ENCODE measurements at places on chromosomes 12 and 14.

DNA sequence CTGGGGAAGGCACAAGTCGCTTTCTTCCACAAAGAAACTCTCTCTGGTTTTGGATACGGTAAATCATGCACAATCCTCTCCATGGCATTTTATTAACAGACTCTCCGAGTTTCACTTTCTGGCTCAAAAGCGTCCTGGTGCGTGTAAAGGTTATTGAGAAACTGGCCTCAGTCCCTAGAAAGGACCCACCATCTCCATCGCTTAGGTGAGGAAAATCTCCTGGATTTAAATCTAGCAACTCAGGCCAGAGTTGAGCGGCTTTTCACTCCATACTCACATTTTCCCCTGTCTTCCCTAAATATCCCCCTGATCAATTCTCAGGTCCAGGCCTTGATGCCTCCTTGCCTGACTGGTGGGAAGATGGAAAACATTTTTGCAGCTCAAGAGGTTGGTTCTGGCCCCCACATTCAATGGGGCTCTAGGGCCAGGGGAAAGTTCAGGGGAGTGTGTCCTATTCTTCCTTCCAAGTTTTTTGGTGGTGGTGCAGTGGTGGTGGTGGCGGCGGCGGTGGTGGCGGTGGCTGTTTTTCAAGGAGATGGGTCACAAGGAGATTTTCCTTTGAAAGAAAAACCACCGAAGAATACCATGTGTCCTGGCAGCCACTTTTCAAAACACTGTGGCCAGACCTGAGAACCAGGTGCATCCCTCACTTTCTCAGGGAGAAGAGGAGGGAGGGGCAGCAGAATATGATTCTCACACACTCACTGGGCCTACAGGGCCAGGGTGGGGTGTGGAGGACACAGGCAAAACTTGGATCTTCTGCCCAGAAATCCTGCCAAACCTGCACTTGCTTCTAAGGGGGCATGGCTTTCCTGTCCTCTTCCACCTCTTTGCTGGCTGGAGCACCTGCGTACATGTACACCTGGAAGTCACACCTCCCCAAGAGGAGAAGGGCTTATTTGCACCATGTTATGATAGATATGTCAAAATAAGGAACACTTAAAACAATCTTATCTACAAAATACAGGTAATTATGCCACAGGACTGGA lies 46.7 kb upstream of the PNMA1 start:
- no peak for DNase-seq

GRCh38 chr14:54147282-54147681 lies 190.7 kb upstream of the BMP4 start:
- no peak for DNase-seq

DNA sequence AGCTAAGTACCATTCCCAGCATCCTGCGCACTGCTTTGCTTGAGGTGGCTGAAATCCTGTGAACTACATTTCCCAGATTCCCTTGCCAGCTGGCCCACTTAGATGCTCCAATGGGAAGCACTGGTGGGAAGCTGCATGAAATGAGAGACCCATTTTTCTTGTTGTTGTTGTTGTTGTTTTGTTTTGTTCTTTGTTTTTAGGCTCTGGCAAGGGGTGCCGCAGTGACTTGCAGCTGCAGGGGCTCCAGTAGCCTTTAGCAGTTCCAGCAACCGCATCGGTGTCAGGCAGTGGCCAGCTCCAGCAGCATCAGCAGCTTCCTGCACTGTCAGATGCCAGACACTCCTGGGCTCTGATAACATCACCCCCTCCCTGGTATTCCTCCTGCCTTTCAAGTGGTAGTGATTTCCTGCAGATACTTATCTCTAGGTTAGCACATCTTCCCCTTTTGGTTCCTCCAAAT lies 8.8 kb upstream of the EGLN3 start:
- DNase-seq, result no peak

GRCh38 chr12:6852651-6853354 lies 853 bp downstream of the USP5 start:
- DNase-seq, result peak; percentile 80

- DNase-seq, result no peak
These were observed 95.6 kb upstream of the NRXN3 start for GRCh38 chr14:78074561-78074960.

- DNase-seq, result no peak
These were observed 352.3 kb upstream of the OR4E1 start for GRCh38 chr14:22025879-22026278.

- no peak for DNase-seq
These were observed 54.2 kb upstream of the BCL11B start for GRCh38 chr14:99326041-99326710.

GRCh38 chr12:99035803-99036202 lies 390.7 kb downstream of the APAF1 start:
- no peak for DNase-seq

DNA sequence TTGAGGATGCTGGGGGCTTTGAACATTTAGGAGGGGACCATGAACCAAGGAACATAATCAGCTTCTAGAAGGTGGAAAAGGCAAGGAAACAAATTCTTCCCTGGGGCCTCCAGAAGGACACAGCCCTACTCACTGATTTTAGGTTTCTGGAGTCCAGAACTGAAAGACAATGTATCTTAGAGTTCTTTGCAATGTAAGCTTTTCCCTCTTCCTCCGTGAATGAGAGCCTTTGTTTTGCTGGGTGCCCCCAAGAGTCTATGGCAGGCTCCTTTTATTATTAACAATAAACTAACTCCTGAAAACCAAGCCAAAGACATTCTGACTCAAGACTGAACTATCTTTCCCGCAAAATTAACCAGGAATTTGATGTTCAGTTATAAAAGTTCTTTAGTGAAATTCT lies 204.1 kb downstream of the STXBP6 start:
- DNase-seq, result no peak

DNA sequence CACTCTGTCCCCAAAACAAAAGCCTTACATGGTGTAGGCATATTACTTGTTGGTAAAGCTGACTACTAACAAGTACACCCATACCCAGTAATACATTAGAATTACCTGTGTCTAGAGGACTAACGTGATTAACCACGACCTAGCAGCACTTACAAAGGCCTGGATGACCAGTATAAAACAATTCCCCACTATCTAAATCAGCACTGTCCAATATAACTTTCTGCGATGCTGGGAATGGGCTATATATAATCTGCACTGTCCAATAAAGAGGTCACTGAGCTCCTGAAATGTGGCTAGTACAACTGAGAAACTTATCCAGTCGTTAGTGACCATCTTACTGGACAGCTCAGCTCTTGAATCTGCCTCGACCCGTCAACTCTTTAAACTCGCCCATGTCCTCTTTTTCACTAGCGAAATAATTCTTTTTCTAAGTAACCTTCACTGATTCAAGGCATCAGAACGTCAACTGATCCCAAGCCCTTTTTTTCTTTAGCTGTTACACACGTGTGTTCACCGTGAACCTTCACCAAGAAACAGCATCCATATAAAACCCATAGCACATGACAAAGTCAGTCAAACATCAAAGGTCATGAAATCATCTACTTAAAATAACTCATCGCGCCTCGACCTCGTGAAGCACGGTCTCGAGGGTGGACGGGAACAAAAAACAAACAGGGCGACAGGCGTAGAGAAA lies 905 bp upstream of the CIPC start:
- no peak for DNase-seq

GRCh38 chr12:11623382-11623781 lies 26.1 kb upstream of the ETV6 start:
- DNase-seq, result no peak

DNA sequence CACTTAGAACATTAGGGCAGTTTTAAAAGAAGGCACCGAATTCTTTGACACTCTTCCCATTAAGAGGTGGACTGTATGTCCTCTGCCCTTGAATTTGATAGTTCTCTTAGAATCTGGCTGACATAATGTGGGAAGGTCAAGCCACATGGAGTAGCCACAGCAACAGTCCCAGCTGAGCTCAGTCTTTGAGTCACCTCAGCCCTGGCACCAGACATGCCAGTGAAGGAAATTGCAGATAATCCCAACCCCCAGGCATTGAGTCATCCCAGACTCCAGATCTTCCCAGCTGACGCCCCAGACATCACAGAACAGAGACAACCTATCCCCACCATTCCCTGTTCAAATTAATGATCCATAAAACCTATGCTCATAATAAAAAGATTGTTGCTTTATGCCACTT lies 83.4 kb downstream of the GTF2A1 start:
- DNase-seq, result no peak

- peak; percentile 30 for DNase-seq
These were observed 24.3 kb downstream of the DDX24 start for GRCh38 chr14:94056579-94057308.

- no peak for DNase-seq
These were observed 116.4 kb downstream of the PPHLN1 start for GRCh38 chr12:42442311-42442759.

GRCh38 chr12:89451841-89452251 lies 72.8 kb downstream of the GALNT4 start:
- DNase-seq, result no peak

GRCh38 chr14:103146141-103146709 lies 23.0 kb downstream of the TNFAIP2 start:
- DNase-seq, result no peak

- DNase-seq, result no peak
These were observed 2.7 kb downstream of the ARL6IP4 start for GRCh38 chr12:122982963-122983788.

DNA sequence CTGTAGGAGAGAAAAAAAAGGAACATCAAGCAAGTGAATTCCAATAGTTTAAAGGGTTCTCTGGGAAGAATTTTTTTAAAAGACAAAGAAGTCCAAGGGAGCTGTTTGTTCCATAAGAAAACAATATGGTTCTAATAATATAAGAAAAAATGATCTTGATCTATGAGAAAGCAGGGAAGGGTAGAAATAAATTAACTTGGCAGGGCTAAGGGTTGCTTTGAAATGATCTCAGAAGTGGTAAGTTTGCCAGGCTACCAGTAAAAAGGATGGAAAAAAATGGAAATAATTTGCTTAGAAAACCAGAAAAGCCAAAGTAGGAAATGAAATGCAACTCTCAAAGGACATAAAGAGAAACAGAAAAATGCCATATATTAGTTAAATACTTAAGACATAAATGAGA lies 41.7 kb upstream of the EMP1 start:
- no peak for DNase-seq

- no peak for DNase-seq
These were observed 11.4 kb upstream of the NID2 start for GRCh38 chr14:52080158-52080800.

GRCh38 chr14:50229681-50230080 lies 1.7 kb downstream of the SOS2 start:
- DNase-seq, result no peak

DNA sequence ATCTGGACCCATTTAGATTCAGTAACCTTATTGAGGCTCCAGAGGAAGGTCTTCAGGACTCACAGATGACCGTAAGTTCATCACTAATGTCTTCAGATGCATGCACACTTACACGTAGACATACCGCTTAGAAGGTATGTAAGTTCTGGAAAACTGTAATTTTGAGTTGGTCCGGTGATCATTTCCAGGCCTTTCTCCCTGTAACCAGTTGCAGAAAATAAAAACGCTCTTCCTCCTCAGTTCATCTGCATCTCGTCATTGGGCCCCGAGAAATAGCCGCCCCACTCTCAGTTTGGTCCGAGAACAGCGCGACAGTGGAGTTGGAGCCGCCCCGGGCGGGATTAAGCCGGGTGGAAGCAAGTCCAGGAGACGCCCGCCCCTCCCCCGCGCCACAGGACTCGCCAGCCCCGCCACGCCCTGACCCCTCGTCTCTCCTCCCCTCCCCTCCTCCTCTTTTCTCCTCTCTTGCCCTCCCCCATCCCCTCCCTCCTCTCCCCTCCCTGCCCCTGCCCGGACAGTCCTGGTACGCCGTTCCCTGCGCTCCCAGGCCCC lies 83.7 kb downstream of the TNFAIP2 start:
- DNase-seq, result no peak

GRCh38 chr14:104882325-104882973 lies 17.4 kb downstream of the CEP170B start:
- no peak for DNase-seq

- peak; percentile 86 for DNase-seq
These were observed at the start of gene ZNF605 for GRCh38 chr12:132956011-132956788. Gene ZNF605, minus strand, starts transcription at chr12:132956306. Its CDS starts 10,671 bp downstream, at chr12:132945635.

DNA sequence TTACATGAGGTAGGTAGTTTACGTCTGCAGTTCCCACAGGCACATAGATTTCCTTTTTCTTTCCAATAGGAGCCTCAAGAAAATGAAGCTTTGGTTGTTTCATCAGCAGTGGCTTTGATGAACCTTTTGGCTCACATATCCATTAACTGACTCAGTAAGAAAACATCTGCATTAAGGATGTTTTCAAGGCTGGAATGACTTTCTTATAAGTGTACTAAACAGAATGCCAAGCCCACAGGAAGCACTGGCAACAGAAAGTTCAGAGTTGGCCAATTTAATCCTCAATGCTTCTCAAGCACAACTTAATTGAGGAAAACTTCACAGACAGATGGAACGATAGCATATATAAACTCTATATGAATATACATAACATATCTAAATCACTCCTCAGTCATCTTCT lies 63.5 kb downstream of the ST8SIA1 start:
- DNase-seq, result no peak

GRCh38 chr12:94169966-94170689 lies 21.8 kb downstream of the PLXNC1 start:
- no peak for DNase-seq

DNA sequence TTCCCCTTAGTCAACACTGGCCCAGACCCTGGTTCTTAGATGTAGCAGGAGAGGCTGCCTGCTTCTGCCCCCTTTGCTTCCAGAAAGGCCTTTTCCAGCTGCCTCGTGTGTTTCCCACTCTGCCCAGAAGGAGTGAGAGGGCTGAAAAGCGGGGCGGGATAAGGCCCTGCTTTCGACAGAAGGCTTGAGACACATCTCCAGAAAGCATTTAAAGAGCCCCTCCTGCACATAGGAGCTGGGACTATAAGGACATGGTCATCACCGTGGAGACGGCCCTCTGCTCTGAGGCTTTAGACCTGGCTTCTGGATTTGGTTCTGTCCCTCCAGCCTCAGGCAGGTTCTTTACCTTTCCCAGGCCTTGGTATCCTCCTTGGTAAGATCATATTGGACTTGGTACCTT lies 11.9 kb downstream of the CALM1 start:
- no peak for DNase-seq

GRCh38 chr14:70595443-70596185 lies 4.8 kb downstream of the MED6 start:
- DNase-seq, result no peak

DNA sequence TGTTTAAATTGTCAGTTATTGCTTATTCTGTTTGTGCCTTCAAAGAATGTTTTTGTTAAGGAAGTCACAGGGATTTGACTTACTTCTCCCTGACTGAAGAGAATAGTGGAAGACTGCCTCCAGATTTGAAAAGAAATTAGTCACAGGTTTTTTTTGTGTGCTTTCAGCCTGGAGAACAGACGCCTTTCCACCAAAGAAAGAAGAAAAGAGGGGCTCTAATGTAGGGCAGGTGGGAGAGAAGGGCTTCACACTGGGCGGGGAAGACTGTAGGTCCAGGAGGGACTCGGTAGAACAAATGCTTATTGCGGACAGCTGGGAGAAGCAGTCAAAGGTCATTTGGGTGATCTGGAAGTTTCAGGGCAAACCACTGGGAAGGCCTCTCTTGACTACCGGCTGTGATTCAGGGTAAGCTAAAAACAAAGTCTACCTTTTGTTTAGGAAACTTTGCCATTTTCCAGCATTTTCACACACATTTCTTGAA lies 76.8 kb downstream of the SAMD4A start:
- DNase-seq, result no peak

All from activated naive CD4-positive, alpha-beta T cell treated with Interleukin-2 at 50 U/mL for 16 hours (primary cell).